Occipital lobe (tissue), 3 donors: ENCODE measurements at places on chromosomes 1 and 21.

- DNase-seq, result no peak
Observed at GRCh38 chr21:44943686-44944550, 4.1 kb downstream of the SLX9 start.

- no peak for DNase-seq
Observed at GRCh38 chr1:89089962-89090361, 25.0 kb upstream of the GBP1 start.

- DNase-seq, result peak; percentile 58
Observed at GRCh38 chr1:156429313-156430060, 60.5 kb downstream of the RHBG start.

DNA sequence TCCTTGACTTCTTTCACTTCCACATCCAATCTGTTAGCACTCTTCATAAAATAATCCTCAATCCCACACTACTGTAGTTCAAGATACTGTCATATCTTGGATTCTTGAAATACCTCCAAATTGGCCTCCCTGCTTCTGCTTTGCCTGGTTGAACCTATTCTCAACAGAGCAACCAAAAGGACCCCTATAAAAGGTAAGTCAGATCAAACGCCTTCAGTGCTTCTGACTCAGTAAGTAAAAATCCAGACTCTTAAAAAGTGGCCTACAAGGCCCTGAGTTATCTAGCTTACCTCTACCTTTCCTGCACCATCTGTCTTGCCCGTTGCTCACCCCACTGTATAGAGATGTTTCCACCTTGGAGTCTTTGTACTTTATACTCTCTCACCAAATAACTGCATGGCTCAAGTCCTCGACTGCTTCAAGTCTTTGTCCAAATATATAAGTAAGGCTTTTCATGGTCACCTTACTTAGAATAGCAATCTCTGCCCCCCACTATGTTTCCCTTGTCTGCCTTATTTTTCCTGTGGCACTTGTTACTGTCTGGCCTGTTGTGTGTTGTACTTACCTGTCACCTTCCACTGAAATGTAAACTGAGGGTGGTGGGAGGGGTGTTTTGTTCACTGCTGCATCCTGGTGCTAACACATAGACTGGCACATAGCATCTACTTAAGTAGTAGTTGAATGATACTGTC is 5.1 kb upstream of the PIGV start:
- no peak for DNase-seq

DNA sequence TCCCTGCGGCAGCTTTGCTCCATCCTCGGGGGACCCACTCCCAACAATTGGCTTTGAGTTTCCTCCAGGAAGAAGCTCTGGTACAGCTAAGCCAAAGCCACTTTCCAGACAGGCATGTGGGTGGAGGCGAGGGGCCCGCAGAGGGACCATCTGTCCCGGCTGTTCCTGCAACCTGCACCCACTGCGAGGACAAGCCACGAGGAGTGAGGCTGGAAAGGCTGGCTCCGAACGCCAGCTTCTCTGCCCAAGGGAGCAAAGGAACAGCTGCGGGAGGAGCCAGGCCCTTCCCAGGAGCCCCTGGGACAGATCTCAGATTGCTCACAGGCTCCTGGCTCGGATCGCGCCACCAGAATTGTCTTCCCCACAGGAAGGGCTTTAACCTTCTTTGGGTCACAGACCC is 28.3 kb upstream of the PEF1 start:
- DNase-seq, result peak; percentile 60

DNA sequence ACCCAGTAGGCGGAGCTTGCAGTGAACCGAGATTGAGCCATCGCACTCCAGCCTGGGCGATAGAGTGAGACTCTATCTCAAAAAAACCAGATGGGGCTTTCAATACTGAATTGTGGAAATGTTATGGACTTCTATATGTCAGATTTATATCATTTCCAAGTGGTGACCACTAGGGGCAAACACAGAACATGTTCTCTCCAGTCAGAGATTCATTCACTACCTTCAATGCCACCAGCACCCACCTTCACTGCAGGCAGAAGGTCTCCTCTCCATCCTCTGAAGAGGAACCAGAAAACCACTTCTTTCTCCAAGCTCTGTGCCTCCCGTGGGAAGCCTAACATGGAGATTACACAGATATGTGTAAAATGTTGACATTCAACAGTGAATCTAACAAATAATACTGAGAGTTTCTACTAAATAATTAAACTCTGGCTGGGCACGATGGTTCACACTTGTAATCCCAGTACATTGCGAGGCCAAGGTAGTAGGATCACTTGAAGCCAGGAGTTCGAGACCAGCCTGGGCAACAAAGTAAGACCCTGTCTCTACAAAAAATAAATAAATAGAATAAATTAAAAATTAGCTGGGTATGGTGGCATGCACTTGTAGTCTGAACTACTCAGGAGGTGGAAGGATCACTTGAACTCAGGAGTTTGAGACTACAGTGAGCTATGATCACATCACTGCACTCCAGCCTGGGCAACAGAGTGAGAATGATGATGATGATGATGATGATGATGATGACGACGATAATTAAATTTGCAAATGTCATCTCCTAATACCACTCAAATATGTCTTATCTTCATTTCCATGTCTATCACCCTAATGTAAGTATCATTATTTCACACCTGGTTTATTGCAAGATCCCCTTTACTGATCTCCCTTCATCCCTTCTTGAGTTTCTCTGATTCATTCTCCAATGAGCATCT is 151.1 kb downstream of the ZNF281 start:
- no peak for DNase-seq

DNA sequence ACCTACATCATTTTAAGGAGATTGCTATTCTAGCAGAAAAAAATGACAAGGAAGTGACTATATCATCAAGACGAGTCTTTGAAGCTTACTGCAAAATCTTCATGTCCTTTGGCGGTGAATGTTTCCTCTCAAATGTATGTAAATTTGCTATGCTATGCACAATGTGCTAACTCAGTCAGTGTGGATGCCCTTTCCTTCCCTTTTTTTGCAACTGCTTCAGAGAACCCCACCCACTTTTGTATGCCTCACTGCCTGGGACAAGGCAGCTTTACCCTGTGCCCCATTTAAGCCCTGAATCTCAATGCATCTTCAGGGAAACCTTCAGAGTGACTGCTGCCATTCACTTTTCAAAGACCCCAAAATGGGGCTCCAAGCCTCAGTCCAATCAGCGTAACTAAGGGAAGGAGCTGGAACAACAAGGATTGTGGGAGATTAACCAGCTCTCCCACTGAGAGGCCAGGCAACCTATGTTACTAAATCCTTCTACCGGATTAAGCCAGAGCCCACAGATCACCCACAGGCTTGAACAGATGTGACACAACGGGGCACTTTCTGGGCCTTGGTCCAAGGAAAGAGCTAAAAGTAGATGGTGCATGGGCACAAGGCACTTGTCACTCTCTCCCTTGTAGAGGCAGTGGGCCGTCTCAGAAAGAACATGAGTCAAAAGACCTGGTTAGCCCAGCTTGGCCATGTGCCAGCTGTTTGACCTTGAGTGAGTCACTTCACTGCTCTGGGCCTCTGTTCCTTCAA is 154.4 kb downstream of the PLPP3 start:
- DNase-seq, result no peak

- no peak for DNase-seq
Observed at GRCh38 chr1:75274920-75275506, 140.8 kb downstream of the LHX8 start.

DNA sequence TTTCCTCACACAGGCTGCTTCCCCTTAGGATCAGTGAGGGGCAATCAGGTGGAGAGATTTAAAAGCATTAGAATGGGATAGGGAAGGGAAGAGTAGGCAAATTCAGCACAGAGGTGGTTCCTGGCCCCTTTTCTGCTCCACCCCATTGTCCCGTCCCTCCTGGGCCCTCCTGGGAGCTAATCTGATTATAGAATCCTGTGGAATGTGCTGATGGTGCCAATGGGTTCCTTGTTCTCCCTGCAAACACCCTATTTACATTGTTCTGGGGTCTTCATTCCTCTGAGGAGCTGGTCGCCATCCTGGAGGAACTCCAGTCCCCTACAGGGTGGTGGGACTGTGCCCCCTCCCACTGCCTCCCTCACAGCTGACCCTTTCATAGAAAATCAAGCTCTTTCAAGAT is 34.4 kb upstream of the LRP8 start:
- DNase-seq, result no peak
